ENCODE measurements at places on chromosomes 16 and 17.

GRCh38 chr17:42424991-42425610 lies 2.0 kb upstream of the CAVIN1 start:
- DNase-seq: no peak

DNA sequence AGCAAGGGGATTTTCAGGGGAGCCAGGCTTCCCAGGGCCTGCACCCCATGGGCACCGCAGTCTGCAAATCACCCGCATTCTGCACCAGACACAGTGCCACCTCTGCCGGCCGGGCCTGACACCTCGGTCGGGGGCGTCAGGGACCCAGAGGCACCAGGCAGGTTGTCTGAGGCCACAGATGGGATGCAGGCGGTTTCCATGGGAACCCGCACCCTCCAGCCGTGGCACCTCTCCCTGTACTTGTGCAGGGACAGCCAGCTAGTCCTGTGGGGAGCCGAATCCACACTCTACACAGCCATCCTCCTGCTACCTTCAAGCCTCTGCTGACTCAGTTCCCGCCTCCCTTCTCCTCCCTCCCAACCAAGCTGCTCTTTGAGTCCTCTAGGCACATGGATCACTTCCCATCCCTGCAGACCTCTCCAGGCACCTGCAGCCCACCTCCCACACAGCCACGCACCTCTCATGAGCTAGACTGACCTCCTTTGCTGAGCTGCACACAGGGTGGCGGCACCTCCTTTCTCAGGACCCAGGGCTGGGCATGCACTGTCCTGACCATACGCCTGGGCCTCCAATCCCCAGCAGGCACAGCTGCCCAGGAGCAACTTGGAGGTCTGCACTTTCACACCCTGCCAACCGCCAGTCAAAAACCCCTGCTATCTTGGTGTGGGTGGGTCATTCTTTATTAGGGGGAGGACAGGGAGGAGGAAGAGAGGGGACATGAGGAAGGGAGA lies 119.5 kb downstream of the C16orf78 start:
- no peak for DNase-seq

- DNase-seq: no peak
Observed at GRCh38 chr17:52686140-52686539, 527.6 kb upstream of the CA10 start.

GRCh38 chr17:19374136-19374535 lies 4.2 kb upstream of the MAPK7 start:
- no peak for DNase-seq

GRCh38 chr16:59295474-59295873 lies 561.4 kb upstream of the GOT2 start:
- no peak for DNase-seq

Data from stimulated activated CD8-positive, alpha-beta memory T cell treated with anti-CD3 and anti-CD28 coated beads, Interleukin-4, amount 100 ng/mL, for 4 hours (primary cell).